ENCODE measurements at places on chromosomes 2 and 18. TPM values are rescaled to one million over a fixed set of nuclear protein-coding genes. Genes with fewer than 3 reads are reported as not detected.
A peak's percentile ranks its signal among the peaks of the same experiment; 100 is the strongest.

DNA sequence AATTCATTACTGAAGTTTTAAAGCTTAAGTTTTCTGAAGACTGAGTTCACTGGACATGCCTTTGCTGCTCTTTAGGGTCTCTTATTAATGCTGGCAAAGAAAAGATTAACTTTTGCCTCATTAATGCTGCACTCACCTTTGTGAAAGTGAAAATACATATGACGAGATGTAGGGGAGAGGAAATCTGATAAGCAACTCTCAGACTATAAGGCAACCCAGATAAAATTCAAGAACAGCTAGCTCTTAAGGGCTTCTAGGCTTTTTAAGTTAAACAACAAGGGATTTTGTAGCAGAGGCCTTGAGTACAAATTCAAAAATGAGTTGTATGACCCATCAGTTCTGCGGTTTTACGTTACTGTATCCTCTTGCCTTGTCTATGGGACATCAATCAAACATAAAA is 143.7 kb downstream of the USP34 start:
- DNase-seq: no peak

DNA sequence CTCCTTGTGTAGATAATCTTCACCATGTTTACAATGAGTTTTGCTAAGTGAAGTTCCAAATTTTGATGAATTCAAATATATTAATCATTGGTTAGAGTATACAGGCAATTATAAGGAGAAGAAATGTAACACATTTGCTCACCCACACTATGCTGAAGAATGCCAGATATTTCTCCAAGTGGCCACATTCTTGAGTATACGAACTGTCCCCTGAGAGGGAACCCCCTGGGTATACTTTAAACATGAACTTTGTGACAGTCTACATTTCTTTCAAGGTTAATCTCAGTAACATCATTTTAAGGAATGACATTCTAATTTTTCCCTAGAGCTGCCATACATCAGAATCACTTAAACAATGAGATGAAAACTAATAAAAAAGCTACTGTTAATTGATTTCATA is 39.8 kb upstream of the CDKL4 start:
- no peak for DNase-seq

- DNase-seq: no peak
Observed at GRCh38 chr2:64610316-64610855, 43.3 kb downstream of the SERTAD2 start.

DNA sequence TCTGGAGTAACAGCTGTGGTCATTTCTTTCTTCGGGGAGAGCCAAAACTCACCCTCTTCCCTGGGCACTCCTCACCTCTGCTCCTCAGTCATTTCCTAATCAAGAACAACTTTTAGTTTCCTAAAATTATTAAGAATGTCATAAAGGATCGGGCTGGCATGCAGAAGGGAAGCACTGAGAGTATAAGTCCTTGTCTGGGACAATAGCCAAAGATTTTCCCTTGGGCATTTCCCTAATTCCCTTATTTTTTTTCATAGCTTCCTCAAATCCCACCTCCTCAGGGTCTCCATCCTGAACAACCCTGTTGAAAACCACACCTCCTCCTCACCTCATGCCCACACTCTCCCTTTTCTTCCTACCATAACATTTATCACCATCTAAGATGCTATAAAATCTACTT is 115.0 kb downstream of the MREG start:
- DNase-seq: no peak

- DNase-seq: peak; percentile 88
Observed at GRCh38 chr2:239247401-239248245, 153.2 kb downstream of the HDAC4 start.

DNA sequence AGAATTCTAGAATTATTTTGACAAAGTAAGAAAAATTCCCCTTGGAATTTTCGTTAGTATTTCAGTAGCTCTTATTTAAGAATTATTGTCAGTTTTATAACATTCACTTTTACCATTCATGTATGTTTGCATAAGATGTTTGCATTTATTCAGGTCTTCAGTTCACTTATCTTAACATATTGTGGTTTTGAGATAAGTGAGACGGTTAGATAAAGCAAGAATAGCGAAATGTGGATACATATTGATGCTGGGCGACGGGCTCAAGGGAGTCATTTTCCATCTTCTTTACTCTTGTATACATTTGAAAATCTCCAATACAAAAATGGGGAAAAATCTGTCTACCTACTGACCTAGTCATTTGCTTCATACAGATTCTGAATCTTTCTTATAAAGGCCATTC is 156.7 kb upstream of the HDAC4 start:
- no peak for DNase-seq

GRCh38 chr18:68991286-68991685 is 193.4 kb downstream of the CCDC102B start:
- no peak for DNase-seq

DNA sequence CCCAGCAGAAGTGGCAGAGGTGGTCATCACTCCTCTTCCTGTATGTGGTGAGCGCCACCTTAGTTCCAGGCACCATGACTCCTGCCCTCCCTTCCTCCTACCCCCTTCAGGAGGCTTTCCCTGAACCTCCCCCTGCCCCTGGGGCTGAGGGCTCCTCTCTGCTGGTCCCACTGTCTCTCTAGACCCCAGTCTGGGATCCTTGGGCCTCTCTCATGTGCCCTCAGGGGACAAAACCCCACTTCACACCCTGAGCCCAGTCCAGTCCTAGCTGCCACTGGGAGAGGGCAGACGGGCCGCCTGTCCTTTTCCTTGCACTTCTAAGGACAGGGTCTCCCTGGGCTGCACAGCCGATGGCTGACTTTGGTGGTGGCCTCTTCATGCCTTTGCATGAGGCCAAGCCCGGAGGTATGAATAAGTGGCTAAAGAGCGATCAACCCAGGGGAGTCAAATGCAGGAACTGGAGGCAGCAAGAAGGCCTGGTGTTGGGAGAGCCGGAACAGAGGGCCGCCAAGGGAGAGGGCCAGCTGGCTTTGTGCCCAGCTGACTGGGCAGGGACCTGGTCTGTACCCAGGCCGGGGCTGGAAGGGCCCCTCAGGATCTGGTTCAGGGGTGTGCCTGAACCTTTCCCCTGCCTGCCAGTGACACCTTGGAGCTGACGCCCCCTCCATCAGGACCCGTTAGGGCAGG is 29.5 kb downstream of the GLI2 start:
- DNase-seq: no peak

The LRP1B gene
- not detected for total RNA-seq

The TFPI gene
- 30.4 TPM for total RNA-seq

The DSC3 gene
- 0.03 TPM for total RNA-seq

The DSC1 gene
- total RNA-seq: not detected

The CCDC74B gene
- total RNA-seq: 0.33 TPM
